ENCODE measurements at places on chromosomes 2 and 18.

GRCh38 chr2:130864830-130865800 is 28.4 kb downstream of the ARHGEF4 start:
- DNase-seq: no peak

DNA sequence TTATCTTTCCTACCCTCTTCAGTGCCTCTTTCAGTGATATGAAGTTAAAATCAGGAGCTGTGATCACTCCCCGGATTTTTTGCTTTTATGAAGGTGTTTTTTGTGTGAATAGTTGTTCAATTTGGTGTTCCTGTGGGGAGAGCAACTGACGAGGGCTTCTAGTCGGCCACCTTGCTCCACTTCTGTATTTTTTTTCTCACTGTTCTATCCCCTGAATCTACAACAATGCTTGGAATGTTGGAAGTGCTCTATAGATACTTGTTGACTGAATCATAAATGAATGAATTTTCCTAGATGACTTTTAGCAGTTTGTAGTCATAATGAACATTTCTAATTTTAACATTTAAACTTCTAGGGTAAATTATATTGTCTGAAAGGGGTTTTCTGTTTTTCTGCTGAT is 247.3 kb downstream of the ZNF385B start:
- DNase-seq: no peak

DNA sequence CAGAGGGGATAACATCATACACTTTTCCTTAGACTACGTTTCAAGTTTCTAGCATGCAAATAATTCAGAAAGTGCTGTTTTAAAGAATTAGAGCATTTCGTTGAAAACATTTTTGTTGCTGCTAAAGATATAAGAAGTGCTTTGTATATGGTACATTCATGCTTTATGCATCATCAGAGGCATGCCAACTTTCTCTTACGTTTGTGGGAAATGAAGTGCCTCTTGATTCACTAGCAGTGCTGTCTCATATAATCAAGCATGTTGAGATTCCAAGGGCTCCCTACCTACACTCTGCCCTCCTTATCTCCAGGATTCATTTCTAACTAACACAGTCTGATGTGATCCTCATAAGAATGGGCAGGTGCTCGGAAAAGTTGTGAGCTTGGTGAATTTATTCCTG is 748.6 kb upstream of the DDX18 start:
- no peak for DNase-seq

DNA sequence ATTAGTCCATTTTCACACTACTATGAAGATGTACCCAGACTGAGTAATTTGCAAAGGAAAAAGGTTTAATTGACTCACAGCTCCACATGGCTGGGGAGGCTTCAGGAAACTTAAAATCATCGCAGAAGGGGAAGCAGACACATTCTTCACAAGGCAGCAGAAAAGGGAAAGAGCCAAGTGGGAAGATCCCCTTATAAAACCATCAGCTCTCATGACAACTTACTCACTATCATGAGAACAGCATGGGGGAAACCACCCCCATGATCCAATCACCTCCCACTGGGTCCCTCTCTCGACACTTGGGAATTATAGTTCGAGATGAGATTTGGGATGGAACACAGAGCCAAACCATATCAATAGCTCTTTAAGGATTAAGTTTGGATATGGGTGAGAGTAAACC is 246.1 kb upstream of the CYRIA start:
- no peak for DNase-seq

DNA sequence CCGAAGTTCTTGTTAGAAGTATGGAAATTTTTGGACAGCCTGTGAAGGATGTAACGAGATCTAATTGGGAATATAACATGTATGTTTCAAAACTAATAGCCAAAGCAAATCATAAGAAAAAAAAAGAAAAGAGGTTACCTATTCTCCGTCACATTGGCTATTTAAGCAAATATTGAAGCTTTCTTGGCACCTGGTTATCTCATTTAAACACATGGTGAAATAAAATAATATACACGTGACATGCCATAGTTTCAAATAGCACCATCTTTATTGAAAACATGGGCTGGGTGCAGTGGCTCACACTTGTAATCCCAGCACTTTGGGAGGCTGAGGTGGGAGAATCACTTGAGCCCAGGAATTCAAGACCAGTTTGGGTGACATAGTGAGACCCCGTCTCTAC is 56.7 kb downstream of the ZEB2 start:
- no peak for DNase-seq
